Dermis microvascular lymphatic vessel endothelial cell (primary cell): ENCODE measurements at places on chromosomes 3 and 15. TPM values are rescaled to one million over a fixed set of nuclear protein-coding genes. Genes with fewer than 3 reads are reported as not detected.

Gene ANKRD63
- not detected in 2 replicates for total RNA-seq

Gene MST1R
- total RNA-seq: 0.13 TPM in 2 replicates

Gene GOLGA8B
- total RNA-seq: 5.8 and 6.4 TPM in 2 replicates

DNA sequence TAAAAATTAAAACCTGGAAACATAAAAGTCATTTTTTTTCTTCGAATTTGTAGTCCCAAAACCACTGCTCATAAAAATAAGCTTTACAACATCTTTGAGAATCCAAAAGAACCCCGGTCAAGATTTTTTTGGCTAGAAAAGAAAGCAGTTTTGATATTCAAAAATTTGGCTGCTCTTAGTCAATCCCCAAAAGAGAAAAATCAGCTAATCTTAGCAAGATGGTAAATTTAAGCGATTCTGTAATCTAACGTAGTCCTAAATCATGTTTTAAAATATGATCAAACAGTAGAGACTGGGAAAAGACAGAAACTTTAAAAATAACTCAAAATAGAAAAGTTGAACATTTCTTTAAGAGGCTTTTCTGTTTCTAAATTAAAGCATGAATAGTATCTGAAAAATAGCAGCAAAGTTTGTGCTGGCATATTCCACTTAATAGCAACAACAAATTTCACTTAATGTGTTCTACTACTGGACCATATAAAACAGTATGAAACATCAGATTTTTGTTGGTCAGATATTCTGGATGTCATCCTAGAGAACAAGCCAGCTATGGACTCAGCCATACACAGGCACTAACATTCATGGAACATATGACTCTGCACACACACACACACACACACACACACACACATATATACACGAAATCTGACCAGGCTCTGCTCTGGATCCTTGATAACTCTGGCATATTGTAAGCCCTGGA is 19.1 kb upstream of the NR2F2 start:
- DNase-seq: no peak

DNA sequence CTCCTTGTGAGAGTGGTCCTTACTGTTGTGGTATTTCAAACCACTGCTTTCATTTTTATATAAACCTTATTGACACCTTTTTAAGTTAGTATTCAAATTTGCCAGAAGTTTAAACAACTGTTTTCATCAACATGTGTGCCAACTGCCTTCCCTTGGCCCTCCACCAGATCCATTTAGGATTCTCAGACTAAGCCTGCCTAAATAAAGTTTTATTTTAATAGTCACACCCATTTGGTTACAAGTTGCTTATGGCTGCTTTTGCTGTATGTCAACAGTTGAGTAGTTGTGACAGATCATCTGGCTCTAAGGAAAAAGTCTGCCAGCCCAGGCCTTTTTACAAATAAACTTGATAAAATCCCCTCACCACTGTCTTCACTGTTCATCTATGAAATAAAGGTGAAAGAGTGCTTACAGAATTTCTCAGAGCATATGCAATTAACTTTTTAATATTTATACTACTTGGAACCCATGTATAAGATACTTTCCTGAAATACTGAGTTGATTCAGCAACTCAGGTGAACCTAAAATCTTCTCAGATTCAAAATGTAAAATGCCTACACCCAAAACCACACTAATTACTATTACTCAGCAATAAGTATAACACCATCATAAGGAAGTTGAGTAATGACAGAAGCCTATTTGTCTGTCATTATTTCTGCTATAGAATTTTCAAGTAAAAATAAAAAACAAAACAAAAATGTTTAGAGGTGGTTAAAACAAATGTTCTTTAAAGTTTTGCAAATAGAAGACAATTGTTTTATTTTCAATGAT is 35.1 kb downstream of the PEAK1 start:
- no peak for DNase-seq

Gene TOPBP1
- total RNA-seq: 24.6 and 24.9 TPM in 2 replicates

GRCh38 chr3:156787926-156788663 is 38.1 kb upstream of the LEKR1 start:
- no peak for DNase-seq
